HepG2 (cell line): ENCODE measurements at places on chromosomes 2 and 18. TPM values are rescaled to one million over a fixed set of nuclear protein-coding genes. Genes with fewer than 3 reads are reported as not detected.

DNA sequence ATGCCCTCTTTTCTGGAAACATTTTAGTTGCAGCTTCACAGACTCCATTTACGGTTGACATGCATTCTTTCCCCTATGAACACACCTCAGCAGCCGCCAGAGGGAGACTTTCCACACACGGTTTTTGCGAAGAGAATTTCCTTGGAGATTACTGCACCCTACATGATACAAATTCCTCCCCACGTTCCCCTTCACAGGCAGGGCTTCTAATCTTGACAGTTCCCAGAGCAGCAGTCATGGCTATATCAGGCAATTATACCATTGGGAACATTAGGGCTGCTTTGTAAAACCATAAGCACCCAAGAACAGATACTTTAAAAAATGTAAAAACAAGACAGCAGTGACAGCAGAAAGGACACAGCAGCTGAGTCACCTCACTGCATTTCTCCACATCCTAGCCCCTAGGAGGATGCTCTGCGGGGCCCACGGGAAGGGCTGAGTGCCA lies 253.8 kb downstream of the TGIF1 start:
- no peaks in the 10 kb centered on the region for H3K36me3 ChIP-seq
- no peak overlapping the region for H3K27ac ChIP-seq
- peaks cover 11% of the 10 kb centered on the region for H3K4me1 ChIP-seq
- H3K27me3 ChIP-seq, result no peaks in the 10 kb centered on the region
- H3K4me3 ChIP-seq, result no peak overlapping the region
- peak; percentile 41 for DNase-seq

The SOCS6 gene
- 38.3 and 49.0 TPM in 2 replicates for total RNA-seq

GRCh38 chr2:212901604-212902275 lies 249.7 kb downstream of the IKZF2 start:
- H3K27me3 ChIP-seq, result no peaks in the 10 kb centered on the region
- no peak for DNase-seq
- no peak overlapping the region for H3K4me3 ChIP-seq
- no peaks in the 10 kb centered on the region for H3K4me1 ChIP-seq

DNA sequence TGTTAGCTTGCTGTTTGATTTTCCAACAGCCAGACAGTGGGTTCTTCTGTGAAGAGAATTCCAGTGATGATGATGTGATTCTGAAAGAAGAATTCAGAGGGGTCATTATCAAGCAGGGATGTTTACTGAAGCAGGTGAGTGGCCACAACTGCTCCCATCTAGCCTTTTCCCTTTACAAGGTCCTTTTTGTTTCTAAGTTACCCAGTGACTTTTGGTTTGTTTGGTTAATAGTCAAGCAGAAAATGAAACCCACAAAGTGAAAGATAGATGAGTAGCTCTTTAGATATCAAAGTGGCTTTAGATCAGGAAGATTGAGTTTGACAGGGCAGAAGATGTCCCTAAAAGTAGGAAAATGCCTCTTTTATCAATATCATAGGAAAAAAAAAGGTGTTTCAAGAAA lies 23.3 kb downstream of the PLEK start:
- H3K4me1 ChIP-seq, result 0 out of 2 replicates have a peak, but pooled peaks cover 5% of the 10 kb centered on the region
- no peak overlapping the region for H3K27ac ChIP-seq
- H3K36me3 ChIP-seq, result no peaks in the 10 kb centered on the region
- peaks cover 9% of the 10 kb centered on the region; the same call in 1 of the 3 replicates for H3K27me3 ChIP-seq

DNA sequence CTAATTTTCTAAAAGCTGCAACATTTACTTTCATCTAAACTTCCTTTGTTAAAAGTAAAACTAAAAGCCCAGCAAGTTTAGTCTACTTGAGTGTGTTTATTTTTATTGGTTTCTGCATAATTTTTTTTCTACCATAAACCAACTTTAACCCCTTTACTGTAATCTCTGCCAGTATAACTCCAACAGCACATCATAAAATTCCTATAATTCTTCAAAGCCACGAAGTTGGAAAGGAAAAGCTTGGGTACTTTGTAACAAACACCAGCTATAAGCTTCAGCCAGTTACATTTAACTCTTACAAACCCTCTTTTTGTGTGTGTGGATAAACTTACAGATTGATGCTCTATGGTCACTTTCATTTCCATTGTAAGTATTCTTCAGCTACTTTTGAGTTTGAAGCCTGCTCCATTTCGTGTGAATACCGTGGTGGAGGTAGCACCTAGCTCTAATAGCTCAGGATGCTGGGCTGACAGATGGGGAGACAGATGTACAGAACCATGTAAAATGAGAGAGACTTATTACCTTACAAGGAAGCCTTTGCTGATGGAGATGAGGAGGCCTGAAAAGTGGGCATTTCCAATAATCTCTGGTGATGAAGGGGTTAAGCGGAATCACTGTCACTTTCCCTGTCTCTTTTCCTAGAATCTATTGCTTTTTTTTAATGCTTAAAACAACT lies 42.5 kb downstream of the ZEB2 start:
- no peaks in the 10 kb centered on the region for H3K4me1 ChIP-seq
- no peak overlapping the region for H3K4me3 ChIP-seq
- H3K36me3 ChIP-seq, result no peaks in the 10 kb centered on the region
- H3K27me3 ChIP-seq, result no peaks in the 10 kb centered on the region
- no peak for DNase-seq

The RAB6C gene
- not detected in 2 replicates for total RNA-seq

GRCh38 chr2:40105593-40105992 lies 326.5 kb upstream of the THUMPD2 start:
- no peak for DNase-seq
- no peak overlapping the region for H3K4me3 ChIP-seq
- no peaks in the 10 kb centered on the region for H3K4me1 ChIP-seq
- no peaks in the 10 kb centered on the region for H3K27me3 ChIP-seq

- H3K4me3 ChIP-seq, result no peak overlapping the region
- H3K36me3 ChIP-seq, result no peaks in the 10 kb centered on the region
- peaks cover 88% of the 10 kb centered on the region for H3K4me1 ChIP-seq
- no peak overlapping the region for H3K27ac ChIP-seq
- H3K27me3 ChIP-seq, result no peaks in the 10 kb centered on the region
Measured at GRCh38 chr2:158125756-158126498, 24.3 kb downstream of the UPP2 start.

The CYP26B1 gene
- total RNA-seq, result 0.06 and 0.07 TPM in 2 replicates

DNA sequence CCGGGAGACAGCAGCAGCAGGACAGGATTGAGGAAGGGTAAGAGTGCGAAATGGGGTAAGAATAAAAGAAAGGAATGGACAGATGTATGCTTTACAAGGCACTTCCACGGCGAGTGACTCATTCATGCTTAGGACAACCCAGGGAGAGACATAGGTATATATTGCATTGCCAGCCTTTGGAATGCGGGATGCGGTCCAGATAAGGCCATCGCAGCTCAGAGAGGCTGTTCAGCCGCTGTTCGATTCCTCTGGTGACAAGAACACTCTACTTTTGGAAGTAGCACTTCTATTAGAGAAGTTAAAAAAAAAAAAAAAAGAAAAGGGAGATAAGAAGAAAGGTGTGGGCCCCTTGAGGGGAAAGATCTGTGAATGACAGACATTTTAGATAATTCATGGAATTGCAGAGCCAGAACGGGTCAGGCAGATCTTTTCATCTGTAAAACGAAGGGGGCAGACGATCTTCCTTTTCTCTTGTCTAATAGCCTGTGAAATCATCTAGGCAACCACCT lies 819 bp upstream of the NCOA1 start:
- H3K36me3 ChIP-seq, result no peaks in the 10 kb centered on the region
- H3K27ac ChIP-seq, result no peak overlapping the region
- H3K4me3 ChIP-seq, result peak overlapping the region; percentile 68
- peak; percentile 49 for DNase-seq
- H3K27me3 ChIP-seq, result peaks cover 10% of the 10 kb centered on the region; the same call in 2 of the 3 replicates

DNA sequence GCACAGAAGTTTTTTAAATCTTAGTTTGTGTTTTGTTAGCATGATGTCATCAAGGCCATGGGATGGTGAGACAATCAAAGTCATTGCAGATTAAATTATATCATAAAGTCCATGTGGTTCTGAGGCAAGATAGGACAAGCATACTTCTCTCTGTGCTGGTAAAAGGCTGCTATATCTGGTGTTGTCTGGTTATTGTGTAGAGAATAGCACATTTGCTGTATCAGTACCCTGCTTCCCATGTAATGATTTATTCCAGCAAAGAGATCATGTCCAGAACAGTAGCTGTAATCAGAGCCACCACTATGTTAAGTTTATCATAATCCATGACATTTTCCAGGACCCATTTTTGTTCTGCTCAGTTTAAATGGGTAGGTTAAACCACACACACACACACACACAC lies 123.0 kb downstream of the TTC27 start:
- no peaks in the 10 kb centered on the region; the same call in 1 of the 3 replicates for H3K36me3 ChIP-seq
- H3K4me1 ChIP-seq, result peaks cover 29% of the 10 kb centered on the region
- H3K4me3 ChIP-seq, result no peak overlapping the region

The PLGLB2 gene
- 0.07 TPM in 1 of 2 replicates, not detected in the other for total RNA-seq

DNA sequence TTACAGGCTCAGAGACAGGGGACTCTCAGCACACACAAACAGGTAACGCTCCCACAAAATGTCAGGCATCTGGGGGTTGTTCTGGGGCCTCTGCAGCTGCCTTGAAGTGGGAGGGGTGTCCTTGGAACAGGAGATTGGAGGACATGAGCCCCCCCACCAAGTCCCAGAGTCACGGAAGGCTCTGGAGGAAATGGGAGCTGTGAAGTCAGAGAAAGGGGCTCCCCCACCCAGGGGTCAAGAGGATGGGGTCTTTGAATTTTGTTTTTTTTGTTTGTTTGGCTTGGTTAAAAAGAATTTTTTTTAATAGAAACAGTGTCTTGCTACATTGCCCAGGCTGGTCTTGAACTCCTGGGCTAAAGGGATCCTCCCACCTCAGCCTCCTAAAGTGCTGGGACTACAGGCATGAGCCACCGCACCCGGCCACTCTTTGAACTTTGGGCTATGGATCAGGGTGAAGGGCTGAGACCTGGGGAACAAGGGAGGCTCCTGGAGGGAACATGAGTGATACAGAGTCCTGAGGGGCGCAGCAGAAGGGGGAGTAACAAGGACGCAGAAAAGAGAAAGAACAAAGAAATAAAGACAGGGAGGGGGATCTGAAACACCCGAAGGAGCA lies 46.8 kb downstream of the TNS1 start:
- no peaks in the 10 kb centered on the region for H3K4me1 ChIP-seq
- peaks cover 5% of the 10 kb centered on the region; the same call in 1 of the 2 replicates for H3K27me3 ChIP-seq
- H3K27ac ChIP-seq, result no peak overlapping the region
- no peak overlapping the region for H3K4me3 ChIP-seq
- DNase-seq, result no peak

DNA sequence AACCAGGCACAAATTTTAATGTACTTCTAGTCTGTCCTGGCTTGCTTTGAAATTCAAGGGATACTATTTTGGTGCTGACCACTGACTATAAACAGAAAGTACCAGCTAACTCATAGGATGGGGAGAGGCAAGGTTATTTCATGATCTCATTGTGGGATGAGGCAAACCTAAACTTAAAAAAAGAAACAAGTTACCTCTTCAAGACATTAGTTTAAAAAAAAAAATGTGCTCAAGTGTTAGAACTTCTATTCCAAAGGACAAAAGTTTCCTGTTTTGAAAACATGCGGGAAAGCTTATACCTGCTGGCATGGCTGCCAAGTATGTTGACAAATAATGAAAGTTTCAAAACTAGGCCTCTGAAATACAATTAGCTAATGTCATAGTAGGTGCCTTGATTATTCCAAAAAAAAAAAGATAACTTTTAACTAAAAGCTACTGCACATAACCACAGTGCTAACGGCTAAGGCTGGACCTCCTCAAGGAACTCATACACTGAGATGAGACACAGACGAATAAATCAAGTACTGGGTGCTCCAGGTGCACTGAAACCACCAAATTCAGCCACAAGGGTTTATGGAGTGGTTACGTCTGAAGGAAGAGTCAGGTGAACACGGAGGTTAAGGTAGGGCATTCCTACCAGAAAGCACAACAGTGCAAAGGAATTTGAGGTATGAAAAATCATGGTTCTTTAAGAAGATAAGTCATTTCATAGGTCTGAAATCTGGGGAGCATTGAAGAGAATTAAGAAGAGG lies 38.1 kb downstream of the TMEM131 start:
- no peak for DNase-seq
- no peaks in the 10 kb centered on the region for H3K27me3 ChIP-seq
- no peaks in the 10 kb centered on the region for H3K36me3 ChIP-seq
- H3K4me1 ChIP-seq, result peaks cover 9% of the 10 kb centered on the region; the same call in 1 of the 2 replicates
- H3K27ac ChIP-seq, result no peak overlapping the region
- H3K4me3 ChIP-seq, result no peak overlapping the region

DNA sequence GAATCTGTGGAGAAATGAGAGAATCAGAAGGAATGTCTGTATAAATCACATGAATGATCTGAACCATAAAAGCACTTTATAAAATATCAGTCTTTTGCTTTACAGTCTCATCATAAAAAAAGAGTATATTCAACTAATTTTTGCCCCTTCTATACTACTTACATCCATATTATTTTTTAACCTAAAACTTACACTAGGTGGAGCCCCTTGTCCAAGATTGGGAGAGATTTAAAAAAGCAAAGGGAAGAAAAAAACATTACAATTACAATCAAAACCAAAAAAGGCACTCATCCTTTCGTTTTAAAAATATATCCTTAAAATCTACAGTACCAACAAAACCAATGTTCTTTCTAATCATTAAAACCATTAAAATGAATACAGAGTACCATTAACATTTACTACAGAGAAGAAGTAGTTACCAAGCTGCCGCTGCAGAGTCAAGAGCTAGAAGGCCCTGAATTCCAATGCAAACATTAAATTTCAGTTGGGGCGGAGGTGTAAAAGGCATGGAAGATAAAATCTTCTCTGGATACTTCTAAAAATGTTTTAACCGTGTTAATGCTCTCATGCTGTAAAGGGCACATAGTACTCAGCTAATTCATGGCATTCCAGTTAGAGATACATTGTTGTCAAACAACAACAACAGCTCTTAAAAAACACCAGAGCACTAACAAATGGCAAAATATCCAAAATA lies 56.7 kb upstream of the EPB41L3 start:
- 0 out of 2 replicates have a peak, but pooled peaks cover 1% of the 10 kb centered on the region for H3K27me3 ChIP-seq
- peak; percentile 16 for DNase-seq
- no peak overlapping the region for H3K4me3 ChIP-seq

- H3K27ac ChIP-seq, result no peak overlapping the region
- H3K4me3 ChIP-seq, result no peak overlapping the region
- H3K36me3 ChIP-seq, result no peaks in the 10 kb centered on the region
- no peaks in the 10 kb centered on the region for H3K27me3 ChIP-seq
- DNase-seq, result peak; percentile 43
Measured at GRCh38 chr18:7878265-7879211, 311.4 kb downstream of the PTPRM start.

DNA sequence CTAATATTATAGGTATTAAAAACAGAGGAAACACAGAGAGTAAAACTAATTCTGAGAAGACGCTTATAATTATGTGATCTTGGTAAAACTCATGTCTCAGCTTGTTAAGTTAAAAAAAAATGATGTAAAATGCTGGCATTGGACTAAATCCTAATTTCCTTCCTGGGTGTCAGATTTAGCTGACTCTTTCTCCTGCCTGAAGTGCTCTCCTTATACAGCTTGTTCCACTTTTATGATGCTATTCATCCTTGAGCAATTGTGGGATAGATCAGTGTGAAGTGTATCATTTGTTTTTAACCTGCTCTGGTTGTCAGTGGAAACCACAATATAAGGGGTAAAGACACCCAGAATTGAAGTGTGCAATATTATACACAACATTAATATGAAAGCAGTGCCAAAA lies 84.9 kb downstream of the EFEMP1 start:
- peak overlapping the region; percentile 22; the same call in 1 of the 2 replicates for H3K4me3 ChIP-seq
- peaks cover 51% of the 10 kb centered on the region for H3K4me1 ChIP-seq
- H3K27ac ChIP-seq, result no peak overlapping the region
- H3K27me3 ChIP-seq, result peaks cover 9% of the 10 kb centered on the region; the same call in 2 of the 3 replicates
- H3K36me3 ChIP-seq, result no peaks in the 10 kb centered on the region
- no peak for DNase-seq

GRCh38 chr2:197309691-197310231 lies 819 bp downstream of the ANKRD44 start:
- no peaks in the 10 kb centered on the region for H3K36me3 ChIP-seq
- H3K27me3 ChIP-seq, result no peaks in the 10 kb centered on the region; the same call in 1 of the 2 replicates
- DNase-seq, result no peak
- H3K4me3 ChIP-seq, result peak overlapping the region; percentile 76; the same call in 1 of the 2 replicates
- H3K27ac ChIP-seq, result no peak overlapping the region
